ENCODE measurements at places on chromosomes 3 and 15. TPM values are rescaled to one million over a fixed set of nuclear protein-coding genes. Genes with fewer than 3 reads are reported as not detected.

The RETNLB gene
- total RNA-seq: not detected

The VWA5B2 gene
- not detected for total RNA-seq

The TRIM42 gene
- total RNA-seq: not detected

GRCh38 chr3:147387885-147388699 is 18.3 kb downstream of the ZIC4 start:
- H3K4me3 ChIP-seq: no peak overlapping the region
- H3K27ac ChIP-seq: no peak overlapping the region
- DNase-seq: no peak
- H3K27me3 ChIP-seq: peaks cover 2% of the 10 kb centered on the region
- no peaks in the 10 kb centered on the region for H3K36me3 ChIP-seq

DNA sequence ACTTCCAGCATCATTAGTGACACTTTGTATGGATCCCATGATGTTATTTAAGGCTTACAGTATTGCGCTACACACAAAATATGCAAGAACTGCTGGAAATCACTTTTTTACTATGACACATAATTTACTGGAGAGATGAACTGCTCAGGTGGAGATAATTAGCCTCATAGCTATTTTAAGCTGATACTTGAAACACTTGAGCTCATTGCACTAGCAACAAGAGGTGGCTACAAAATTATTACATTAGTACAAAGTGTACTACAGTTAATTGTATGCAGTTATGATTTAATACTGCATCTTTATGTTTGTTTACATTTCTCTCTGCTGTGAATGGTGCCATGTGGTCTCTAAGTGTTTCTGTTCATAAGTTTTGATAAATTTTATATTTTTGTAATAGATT is 6.5 kb upstream of the LZTFL1 start:
- H3K4me3 ChIP-seq: no peak overlapping the region
- no peaks in the 10 kb centered on the region for H3K4me1 ChIP-seq
- no peaks in the 10 kb centered on the region for H3K36me3 ChIP-seq
- H3K27me3 ChIP-seq: no peaks in the 10 kb centered on the region
- no peak overlapping the region for H3K27ac ChIP-seq
- no peak for DNase-seq

DNA sequence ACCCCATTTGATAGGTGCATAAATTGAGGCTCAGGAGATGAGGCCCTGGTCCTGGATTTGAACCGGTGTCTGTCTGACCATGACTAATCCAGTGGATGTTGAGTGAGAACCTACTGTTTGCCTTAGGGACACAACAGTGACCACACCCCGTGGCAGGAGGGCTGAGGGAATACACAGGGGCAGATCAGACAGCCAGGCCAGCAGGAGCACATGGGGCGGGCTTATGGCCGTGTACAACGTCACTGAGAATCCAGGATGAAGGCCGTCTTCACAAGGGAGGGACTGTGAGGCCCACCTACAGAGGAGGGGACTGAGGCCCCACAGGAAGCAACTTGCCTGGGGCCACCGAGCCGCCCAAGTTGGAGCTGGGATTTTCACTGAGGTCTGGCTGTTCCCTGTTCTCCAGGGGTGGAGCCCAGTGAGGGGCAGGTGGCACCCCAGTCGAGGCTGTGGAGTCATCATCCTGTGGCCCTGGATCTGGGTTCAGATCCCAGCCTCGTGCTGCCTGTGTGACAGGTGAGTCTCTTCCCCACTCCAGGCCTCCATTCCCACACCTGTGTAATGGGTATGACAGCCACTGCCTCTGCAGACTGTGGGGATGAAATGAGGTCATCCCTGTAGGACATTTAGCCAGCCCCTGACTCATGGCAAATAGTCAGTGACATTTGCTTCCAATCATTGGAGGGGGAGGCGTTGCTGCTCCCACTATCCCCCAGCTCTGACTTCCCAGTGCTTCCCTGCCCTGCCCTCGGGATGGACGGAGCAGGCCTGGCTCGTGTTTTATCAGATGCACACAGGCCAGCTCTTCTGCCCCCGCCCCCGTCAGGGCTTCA is 6.3 kb upstream of the PLXND1 start:
- H3K36me3 ChIP-seq: no peaks in the 10 kb centered on the region
- H3K27me3 ChIP-seq: no peaks in the 10 kb centered on the region
- no peak for DNase-seq
- H3K27ac ChIP-seq: peak overlapping the region; percentile 23
- no peak overlapping the region for H3K4me3 ChIP-seq

DNA sequence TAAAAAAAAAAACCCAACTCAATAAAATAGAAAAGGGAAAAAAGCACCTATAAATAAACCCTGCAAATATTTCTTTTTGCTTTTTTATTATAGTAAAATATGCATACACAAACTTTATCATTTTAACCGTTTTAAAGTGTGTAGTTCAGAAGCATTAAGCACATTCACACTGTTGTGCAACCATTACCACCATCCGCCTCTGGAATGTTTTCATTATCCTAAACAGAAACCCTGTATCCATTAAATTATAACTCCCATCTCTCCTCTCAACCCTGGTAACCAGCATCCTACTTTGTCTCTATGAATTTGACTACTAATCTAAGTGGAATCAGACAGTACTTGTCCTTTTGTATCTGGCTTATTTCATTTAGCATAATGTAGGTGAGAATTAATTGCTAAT is 15.0 kb downstream of the CDCP1 start:
- H3K4me1 ChIP-seq: no peaks in the 10 kb centered on the region
- no peak overlapping the region for H3K27ac ChIP-seq
- no peak for DNase-seq
- H3K36me3 ChIP-seq: no peaks in the 10 kb centered on the region
